ENCODE measurements at places on chromosomes 1 and 21.

GRCh38 chr21:35150562-35151226 is 101.6 kb upstream of the RUNX1 start:
- DNase-seq, result no peak

GRCh38 chr1:173302890-173303829 is 96.0 kb upstream of the TNFSF4 start:
- no peak for DNase-seq

GRCh38 chr21:45444385-45444784 is 39.4 kb downstream of the COL18A1 start:
- no peak for DNase-seq

- DNase-seq, result no peak
Observed at GRCh38 chr1:235748747-235749146, 99.2 kb upstream of the GNG4 start.

GRCh38 chr1:42000766-42001165 is 82.0 kb upstream of the HIVEP3 start:
- no peak for DNase-seq

GRCh38 chr1:22888320-22889075 is 84.2 kb downstream of the LACTBL1 start:
- no peak for DNase-seq

DNA sequence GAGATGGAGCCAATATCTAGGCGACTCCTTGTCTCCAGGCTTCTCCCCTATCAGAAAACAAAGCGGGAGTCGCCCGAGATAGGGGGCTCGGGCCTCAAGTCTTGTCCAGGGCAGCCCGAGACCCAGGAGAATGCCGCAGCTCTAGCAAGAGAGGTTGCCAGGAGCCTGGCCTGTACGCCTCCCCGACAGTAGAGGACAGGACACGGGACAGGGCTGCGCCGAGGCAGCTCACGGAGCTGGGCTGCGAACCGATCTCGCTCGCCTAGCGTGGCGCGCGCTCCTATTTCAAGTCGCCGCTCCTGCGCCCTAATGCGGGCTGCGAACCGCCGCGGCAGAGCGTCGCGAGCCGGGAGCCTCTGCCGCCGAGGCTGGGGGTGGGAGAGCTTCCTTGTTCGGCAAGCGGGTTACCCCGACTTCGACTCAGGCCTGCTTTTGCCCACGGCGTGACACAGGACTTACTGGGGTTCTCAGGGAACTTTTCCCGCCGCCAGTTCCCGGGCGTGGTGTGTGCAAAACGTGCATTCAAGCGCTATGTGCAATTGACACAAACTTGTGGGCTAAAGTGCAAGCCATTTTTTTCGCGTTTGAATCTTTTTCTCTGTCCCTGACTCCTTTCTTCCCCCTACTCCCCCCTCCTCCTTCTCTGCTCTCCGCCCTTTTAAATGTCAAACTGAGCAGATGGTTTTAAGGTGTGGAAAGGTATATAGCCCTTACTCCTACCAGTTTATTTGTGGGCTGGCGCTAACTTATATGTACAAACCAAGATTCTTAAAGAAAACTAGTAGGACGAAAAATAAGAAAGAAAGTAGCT is 2.4 kb upstream of the PROX1 start:
- DNase-seq, result no peak

GRCh38 chr1:174286042-174286441 is 126.7 kb downstream of the RABGAP1L start:
- DNase-seq, result no peak

- DNase-seq, result no peak
Observed at GRCh38 chr1:101484689-101485338, 248.0 kb downstream of the S1PR1 start.

DNA sequence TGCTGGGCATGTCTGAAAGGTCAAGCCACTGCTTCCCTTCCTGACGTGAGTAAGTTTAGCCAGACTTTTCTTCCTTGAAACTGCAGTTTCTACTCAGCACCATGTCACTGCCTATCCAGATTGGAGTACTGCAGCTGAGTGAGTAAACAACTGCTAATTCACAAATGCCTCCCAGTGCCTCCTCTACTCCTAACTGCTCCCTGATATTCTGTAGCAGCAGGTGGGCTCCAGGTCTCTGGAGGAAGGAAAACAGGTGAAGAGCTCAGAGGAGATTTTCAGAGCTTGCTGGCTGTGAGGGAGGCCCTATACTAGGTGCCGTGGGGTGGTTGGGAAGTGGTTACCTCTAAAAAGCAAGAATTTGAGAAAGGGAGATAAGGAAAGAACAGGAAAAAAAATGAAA is 96.5 kb downstream of the KIF14 start:
- DNase-seq, result no peak

DNA sequence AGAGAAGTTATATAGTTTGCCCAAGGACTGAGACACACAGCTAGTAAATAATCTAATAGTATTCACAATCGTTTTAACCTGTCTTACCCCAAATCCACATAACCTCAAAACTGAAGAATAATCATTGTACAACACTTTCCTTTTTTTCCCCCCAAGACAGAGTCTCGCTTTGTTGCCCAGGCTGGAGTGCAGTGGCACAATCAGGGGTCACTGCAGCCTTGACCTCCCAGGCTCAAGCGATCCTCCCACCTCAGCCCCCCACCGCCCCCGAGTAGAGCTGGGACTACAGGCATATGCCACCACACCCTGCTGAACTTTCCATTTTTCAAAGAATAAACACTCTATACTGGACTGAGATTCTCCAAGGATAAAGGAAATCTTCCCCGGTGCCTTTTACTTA is 28.7 kb upstream of the NBL1 start:
- DNase-seq, result no peak

DNA sequence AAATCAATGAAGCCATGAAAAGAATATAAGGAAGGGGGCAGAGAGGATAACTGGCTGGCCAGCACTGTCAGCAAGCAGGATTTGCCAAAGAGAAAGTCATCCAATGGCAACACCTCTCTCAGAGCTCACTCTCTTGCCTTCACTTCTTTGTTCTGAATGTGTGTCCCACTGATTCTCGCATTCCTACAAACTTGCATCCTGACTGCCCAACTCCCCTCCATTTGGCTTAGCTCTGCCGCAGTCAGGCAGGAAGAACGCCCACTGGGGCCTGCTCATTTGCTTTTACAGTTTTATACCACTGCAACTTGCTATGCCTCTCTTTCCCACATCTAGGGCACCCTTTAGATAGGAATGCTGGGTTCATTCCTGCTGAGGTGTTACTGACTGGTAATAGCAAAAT is 364.2 kb upstream of the ST6GALNAC5 start:
- DNase-seq, result no peak

- no peak for DNase-seq
Observed at GRCh38 chr1:83931658-83932253, 67.2 kb downstream of the TTLL7 start.

DNA sequence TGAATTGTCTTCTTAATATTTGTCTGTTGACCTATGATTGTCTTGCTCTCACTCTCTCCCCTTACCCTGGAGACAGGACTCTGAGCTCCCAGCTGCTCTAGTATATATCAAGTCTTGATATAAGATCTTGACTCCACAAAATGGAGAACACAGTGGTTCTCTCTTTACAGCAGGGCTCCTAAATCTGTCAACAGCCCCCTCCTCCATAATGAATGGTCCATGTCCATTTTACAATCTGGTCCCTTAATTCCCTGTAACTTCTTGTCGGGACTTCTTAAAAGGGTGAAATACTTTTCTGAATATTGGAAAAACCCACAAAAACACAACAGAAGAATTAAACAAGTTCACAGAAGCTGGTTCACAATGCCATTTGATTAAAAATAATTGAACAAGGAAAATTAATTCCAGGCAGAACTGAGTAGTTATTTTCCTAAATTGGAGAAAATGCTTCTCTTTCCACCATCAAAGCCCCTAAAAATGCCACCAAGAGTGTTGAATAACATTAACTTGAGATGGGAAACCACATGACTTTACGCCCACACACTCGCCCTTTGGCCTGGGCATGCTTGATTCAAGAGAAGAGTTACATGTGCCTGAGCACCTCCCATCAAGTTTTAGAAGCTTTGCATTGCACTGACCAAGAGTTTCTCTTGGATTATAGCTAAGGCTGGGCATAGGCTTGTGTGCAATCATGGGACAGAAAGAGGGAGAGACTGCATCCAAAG is 109.8 kb downstream of the TOMM20 start:
- DNase-seq, result peak; percentile 61

DNA sequence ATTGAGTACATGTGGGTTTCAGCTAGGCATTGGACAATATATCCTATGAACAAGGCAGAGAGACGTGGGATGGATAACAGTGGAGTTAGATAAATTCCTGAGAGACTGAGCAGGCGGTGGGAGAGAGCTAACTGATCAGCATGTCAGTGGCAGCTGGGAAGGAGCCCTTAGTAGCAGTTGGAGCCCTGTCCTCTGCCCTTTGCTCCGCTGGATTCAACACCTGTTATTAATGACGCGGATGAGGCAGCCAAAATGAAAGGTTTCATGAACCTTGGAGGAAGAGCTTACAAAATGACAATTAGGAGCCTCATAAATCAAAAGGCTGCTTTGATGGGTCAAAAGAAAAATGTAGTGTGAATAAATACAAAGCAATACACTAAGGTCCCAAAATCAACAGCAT is 16.1 kb downstream of the UBIAD1 start:
- no peak for DNase-seq

- no peak for DNase-seq
Observed at GRCh38 chr1:20848162-20848561, 61.1 kb upstream of the HP1BP3 start.

DNA sequence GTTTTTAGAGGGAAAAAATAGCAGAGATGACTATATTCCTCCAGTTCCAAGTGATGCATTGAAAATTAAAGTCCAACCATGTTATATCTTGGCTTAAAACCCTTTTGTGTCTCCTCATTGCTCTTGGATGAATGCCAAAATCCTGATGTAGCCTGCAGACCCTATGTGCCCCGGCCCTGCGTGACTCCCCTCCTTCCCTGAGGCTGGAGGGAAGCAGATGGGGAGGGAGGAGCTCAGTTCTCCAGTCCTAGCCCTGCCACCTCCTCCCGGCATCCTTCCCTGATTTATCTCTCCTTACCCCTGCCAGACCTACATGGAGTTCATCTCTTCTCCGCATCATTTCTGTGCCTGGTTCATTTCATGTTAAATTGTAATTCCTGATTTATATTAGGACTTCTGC is 397.4 kb downstream of the PTPRU start:
- DNase-seq, result no peak

DNA sequence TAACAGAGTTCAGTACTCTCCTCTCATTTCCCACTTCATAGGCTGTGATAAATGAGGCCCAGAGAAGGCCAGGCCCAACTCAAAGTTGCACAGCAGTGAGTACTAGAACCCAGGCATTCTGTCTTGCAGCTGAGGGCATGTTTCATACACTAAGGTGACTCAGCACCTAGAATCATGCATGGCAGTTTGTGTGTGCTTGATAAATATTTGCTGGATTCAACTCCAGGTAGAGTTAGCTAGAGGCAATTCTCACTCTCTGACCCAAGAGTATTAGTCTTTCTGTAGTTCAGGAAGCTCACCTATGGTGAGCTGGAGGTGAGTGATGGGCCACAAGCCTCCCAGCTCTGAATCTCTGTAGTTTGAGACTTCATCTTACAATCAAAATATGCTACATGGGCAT is 10.7 kb downstream of the NKAIN1 start:
- DNase-seq, result no peak

DNA sequence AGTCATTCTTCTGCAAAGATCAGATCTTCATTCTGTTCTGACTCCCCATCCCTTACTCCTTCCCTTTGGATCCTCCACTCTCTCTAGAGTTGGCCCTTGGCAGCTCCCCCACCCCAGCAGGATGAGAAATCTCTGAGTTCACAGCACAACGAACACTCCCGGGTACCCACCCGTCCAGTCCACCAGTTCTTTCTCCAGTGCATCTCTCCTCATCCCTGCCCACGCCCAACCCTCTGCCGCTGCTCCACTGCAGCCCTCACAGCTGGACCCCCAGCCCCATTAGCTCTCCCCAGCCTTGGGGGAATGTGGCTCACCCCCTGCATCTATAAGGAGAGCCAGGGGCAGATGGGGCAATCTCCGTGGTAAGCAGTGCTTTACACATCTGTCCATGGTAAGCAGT is 125.7 kb downstream of the MATN1 start:
- DNase-seq, result no peak

DNA sequence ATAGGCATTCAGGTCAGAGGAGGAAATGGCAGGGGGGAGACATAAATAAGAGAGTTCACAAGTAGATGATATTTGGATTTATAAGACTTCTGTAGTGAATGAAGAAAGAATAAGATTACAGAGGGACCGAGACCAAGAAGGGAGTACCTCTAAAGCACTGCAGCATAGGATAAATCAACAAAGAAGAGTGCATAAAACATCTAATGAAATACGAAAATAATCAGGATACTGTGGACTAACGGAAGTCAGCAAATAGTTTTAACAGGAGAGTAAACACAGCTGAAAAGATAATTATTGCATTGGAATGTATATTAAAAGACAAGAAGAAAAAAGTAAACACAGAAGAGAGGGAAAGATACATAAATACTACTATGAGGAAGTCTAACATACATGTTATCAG is 921.9 kb upstream of the PRMT6 start:
- DNase-seq, result no peak

- peak; percentile 65 for DNase-seq
Observed at GRCh38 chr1:156836041-156836654, 19.5 kb upstream of the SH2D2A start.

- peak; percentile 11 for DNase-seq
Observed at GRCh38 chr1:43864111-43865045, 69.2 kb upstream of the ARTN start.

GRCh38 chr1:223853748-223854147 is 8.0 kb upstream of the TP53BP2 start:
- DNase-seq, result no peak

- no peak for DNase-seq
Observed at GRCh38 chr1:32349211-32349708, 13.0 kb downstream of the FAM229A start.

DNA sequence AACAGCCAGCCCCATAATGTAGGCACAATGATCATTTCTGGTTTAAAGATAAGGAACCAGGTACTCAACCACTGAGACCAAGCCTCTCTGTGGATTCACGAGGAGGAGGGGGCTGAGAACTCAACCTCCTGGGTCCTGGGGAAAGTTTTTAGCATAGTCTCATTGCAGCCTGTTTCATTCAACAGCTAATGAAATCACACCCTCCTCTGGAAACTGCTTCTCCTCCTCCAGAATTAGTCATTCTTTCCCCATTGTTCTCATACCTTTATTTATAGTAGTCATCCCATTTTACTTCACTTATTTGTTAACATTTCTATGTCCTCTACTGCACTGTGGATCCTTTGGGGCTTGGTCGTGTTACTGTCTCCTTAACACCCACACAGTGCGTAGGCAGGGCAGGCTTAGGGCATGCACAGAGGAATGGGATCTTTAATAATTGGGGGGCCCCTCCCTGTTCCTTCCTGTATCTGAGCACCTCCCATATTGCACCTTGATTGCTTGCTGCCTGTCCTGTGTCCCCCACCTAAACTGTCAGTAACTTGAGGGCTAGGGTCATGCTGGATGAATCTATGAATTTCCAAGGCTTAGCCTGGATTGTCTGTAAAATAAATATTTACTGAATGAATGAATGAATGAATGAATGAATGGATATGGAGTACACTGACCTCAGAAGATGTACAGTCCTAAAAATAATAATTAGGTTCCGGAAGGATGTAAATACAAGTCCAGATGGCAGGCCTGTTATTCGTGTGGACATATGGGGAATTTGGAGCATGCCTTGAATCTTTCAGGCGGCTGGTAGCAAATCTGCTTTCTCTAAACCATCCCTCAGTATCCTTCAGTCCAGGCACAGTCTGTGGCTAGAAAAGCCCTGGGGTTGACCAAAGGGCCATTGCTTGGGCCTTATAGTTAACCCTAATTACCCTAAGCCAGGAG is 153.8 kb upstream of the HMGB4 start:
- no peak for DNase-seq

- no peak for DNase-seq
Observed at GRCh38 chr1:60571811-60572210, 498.2 kb upstream of the C1orf87 start.

GRCh38 chr1:31750858-31751510 is 13.2 kb downstream of the ADGRB2 start:
- DNase-seq, result no peak
